ENCODE measurements at places on chromosomes 16 and 17.

GRCh38 chr16:84360170-84360569 is 8.2 kb upstream of the ATP2C2 start:
- DNase-seq: no peak

DNA sequence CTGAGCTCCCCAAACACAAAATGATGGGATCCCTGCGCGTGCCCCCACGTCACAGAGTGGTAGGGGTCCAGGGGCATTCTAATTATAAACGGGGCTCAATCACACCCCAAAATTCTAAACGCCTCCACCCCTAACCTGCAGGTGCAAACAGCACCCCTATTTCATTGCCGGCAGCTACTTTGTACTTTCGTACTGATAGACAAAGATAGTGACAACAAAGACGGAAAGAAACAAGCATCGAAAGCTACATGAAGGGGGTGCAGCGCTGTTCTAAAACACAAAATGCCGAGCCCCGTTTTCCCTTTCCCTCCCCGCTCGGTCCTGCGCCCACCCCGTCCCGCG is 13.9 kb downstream of the MIS12 start:
- no peak for DNase-seq

GRCh38 chr16:19406891-19407491 is 10.7 kb upstream of the TMC5 start:
- no peak for DNase-seq

- DNase-seq: no peak
These were observed 15.1 kb upstream of the UTP6 start for GRCh38 chr17:31916491-31917064.

DNA sequence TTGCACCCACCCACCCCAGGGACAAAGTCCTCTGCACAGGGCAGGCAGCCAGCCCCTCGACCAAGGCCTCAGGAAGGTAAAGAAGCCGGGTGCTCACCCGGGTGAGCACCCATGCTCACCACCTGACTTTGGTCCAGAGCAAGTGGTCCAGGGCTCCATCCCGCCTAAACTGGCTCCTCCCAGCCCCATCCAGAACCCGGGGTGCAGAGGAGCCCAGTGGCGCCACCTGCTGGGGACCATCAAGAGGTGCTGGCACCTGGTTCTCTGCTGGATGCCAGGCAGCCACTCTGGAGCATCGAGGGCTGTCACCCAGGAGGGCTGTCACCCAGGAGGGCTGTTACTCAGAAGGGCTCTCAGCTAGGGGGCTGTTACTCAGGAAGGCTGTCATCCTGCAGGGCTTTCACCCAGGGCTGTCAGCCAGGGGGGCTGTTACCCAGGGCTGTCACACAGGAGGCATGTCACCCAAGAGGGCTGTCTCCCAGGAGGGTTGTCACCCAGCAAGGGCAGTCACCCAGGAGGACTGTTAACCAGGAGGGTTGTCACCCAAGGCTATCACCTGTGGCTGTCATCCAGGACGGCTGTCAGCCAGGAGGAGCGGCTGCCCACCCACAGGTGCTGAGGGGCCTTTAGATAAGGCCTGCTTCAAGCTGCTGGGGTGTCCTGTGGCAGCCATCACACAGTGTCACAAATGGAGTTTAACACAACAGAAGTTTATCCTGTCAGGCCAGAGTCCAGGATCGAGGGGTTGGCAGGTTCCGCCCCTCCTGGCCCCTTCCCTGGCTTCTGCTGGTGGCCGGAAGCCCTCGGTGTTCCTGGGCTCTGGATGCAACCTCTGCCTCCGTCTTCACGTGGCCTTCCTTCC is 98.5 kb downstream of the TNFRSF13B start:
- DNase-seq: peak; percentile 13

- no peak for DNase-seq
These were observed 634 bp downstream of the SLC2A4 start for GRCh38 chr17:7281953-7282751.

DNA sequence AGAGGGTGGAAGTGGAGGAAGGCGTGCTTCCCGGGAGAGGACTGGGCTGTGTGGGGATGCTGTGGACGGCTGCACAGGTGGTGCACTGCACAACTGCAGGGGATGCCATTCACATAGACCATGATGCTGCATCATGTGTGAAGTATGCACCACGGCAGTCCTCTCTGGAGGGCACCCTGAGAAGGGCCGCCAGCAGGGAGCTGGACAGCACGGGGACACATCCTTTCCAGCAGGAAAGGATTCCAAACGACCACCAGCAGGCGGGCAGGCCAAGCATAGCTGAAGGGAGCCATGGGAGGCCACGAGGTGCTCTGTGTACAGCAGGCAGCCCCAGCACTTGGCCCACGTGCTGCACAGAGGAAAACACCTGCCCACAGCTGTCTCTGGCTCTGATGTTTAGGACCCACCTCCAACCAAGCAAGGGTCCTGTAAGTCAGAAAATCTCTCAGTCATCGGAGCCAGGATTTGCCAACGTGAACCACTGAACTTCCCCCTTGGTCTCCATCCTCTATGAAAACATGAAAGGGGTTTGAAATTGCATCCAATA is 10.1 kb downstream of the ACTG1 start:
- no peak for DNase-seq

DNA sequence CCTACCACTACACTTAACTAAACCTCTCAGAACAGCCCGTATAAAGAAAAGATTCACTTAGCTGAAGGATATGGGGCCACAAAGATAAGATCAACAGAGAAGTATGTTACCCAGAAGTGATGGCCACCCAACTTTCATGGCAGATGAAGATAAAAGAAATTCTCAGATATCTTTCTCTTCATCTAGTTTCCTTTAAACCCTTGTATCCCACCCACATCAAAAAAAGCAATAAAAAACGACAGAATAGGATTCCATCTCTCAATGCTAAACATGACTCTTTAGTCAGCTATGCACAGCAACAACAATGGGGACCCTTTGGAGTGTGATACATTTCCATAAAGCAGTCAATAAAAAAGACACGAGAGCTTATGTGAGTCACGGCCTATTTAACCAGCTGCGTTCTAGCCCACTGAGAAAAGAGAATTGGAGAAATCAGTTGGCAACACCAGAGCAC is 86.6 kb downstream of the SNX11 start:
- no peak for DNase-seq

GRCh38 chr16:83826146-83826913 is 18.6 kb downstream of the HSBP1 start:
- peak; percentile 85 for DNase-seq

DNA sequence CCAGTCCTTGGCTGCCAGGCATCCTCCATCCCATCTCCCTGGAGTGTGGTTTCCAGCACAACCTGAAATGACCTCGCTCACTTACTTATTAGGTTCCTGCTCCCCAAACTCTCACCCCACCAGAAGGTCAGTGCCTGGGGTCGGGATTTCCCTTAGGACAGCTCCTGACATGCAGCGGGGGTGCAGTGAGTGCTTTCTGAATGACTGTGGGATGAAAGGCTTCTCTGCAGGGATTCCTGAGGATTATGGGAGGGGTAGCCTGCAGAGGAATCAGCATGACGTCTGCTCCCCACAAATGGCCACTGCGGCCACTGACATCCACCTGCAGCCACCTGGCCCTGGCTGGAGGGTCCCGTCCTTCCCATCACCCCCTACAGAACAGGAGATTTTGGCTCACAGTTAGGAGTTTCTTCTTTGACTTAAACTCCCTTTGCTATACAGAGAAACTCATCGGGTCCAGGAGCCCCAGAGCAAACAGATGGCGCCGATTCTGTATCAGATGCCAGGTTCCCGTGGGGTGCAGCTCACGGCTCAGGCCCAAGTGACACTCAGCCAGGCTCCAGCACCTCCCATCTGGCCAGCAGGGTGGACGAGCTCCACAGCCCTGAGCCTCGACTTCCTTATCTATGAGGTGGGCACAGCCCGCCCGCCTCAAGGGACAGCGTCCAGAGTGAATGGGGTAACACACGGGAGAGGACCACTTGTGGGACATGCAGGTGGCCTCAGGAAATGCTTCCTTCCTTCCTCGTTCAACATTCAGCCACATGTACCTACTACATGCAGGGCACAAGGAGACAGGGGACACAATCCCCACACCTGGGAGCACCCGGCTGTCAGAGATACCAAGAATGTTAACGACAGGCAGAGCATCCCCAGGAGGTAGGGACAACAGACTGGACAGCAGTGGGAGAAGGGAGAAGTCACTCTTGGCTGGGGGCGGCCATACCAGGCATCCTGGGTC is 69.8 kb downstream of the RMI2 start:
- DNase-seq: no peak

GRCh38 chr16:24257958-24258357 is 1.8 kb downstream of the CACNG3 start:
- no peak for DNase-seq

GRCh38 chr16:84084570-84085270 is 32.0 kb downstream of the MBTPS1 start:
- peak; percentile 65 for DNase-seq
